ENCODE measurements at places on chromosomes 2 and 18.

- no peak for DNase-seq
Measured at GRCh38 chr2:172098650-172099471, 3.8 kb downstream of the DLX2 start.

DNA sequence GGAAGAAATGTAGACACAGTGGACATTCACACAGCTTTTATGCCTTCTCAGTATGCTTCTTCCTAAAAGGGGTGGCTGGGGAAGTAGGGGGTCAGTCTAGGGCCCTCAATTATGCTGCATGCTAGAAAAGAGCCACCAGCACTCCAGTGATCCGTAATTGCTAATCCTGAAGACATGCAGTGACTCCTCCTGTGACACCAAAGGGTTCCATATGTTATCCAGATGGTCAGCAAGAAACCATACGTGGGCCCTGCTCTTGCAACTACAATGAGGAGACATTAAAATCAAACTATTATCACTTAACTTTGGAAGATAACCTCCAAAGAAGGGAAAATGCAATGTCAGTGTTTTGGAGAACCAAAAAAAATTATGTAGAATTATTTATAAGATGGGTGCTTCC lies 143.4 kb upstream of the LYPD1 start:
- no peak for DNase-seq

- DNase-seq = no peak
Measured at GRCh38 chr2:118697781-118698180, 149.7 kb downstream of the EN1 start.

DNA sequence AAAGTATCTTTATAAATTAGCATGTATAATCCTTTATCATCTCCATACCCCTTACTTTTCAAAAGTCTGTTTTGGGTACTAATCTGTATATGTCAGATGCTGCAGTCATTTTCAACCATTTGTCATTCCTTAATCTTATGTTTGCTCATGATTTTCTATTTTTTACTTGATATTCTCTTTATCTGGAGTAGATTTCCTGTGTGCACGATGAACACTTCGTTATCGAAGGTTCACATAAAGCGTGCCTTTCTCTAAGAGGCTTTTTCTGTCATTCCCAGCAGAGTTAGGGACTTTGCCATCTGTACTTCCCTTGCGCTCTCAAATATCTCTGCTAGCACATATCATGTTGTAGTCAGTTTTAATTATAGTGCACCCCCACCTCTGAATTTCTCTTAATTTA lies 123.2 kb downstream of the BIRC6 start:
- no peak for DNase-seq

DNA sequence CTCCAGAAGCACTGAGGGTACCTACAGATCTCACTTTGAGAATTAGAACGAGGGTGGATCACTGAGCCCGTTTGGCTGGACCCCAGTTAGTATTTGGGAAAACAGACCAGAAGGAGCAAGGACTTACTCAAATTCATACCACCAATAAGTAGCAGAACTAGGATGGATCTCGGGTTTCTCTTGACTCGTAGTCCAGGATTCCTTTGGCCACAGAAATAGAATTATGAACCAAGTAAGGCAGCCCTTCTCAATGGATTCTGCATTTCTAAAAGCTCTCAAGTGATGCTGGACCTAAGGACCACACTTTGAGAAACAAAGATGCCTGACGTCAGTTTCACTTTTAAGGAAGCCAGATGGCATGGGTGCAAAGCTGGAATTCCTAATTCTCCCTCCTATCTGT lies 153.0 kb downstream of the KLHL29 start:
- no peak for DNase-seq

DNA sequence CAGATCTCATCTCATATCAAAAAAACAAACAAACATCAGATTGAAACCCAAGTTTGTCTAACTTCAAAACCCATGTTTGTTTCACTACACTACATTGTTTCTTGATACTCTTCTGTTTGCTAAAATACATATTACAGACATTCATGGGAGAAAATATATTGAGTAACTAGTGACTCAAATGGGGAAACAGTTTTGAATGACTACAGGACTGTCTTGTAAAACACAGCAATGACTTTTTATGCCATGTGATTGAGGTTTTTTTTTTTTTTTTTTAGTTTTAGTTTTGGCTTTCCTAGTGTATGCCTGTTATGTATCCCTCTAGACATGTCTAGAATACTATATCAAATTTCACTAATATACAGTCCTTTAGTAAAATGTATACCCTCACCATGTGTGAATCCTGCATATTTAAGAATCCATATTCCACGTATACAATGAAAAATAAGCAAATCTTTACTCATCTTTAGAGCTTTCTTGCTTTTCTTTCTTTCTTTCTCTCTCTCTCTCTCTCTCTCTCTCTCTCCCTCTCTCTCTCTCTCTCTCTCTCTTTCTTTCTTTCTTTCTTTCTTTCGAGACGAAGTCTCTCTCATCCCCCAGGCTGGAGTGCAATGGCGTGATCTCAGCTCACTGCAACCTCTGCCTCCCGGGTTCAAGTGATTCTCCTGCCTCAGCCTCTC lies 46.6 kb upstream of the SERTAD2 start:
- DNase-seq = no peak
